ENCODE measurements at places on chromosomes 7 and 10.
A peak's percentile ranks its signal among the peaks of the same experiment; 100 is the strongest.

DNA sequence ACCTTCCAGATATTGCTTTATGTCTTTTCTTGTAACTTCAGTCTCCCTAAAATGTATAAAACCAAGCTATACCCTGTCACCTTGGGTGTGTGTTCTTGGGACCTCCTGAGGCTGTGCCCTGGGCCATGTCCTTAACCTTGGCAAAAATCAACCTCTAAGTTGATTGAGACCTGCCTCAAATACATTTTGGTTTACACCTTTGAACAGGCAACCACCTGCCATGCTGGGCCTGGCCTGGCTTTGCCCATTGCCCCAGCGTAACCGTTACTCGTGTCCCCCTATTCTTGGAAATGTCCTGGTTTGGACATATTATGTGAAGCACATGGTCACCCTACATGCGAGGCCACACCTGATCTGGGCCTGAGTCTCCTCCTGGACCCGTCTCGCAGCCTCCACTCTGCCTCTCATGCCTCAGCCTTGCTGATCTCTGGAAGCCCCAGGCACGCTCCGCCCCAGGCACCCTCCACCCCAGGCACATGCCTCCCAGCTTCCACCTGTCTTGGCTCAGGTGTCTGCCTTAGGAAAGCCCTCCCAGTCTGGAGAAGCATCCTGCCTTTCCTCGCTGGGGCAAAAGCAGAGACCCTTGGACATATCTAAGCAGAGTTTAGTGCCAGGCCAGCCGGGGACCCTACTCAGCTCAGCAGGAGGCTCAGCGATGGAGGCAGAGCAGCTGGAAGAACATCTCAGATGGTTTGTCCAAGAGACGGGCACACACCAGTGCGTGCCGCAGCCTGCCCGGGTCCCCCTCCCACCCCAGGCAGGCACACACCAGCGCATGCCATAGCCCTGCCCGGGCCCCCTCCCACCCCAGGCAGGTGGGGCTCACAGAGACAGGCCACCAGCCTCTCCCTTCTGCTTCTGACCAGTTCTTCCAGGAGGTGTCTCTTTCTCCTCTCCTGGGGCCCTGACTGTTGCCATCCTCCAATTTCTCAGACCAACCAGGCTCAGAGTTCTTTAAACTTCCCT lies 4.0 kb upstream of the VIPR2 start:
- no peak for DNase-seq

- DNase-seq: no peak
Observed at GRCh38 chr10:129157185-129157584, 309.9 kb upstream of the MGMT start.

GRCh38 chr7:124532166-124532565 lies 233.4 kb downstream of the GPR37 start:
- no peak for DNase-seq

DNA sequence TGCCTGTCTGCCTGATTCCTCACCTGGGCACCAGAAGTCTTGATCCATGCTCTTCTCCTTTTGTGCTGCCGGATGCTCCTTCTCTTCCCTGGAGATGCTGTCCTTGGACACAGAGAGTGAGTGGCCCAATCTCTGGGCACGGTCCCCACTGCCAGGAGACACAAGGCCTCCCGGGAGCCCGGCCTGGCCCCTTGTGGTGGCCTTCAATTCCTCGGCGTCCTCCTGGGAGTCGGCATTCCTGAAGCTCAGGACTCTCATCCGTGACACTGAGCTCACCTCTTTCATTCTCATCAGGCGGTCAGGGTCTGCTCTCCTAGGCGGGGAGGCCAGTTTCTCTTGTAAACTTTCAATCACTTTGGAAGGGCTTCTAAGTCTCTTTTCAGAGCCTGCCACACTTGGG lies 33.3 kb downstream of the JCAD start:
- no peak for DNase-seq

GRCh38 chr7:105015390-105015965 lies 1.5 kb downstream of the KMT2E start:
- DNase-seq: no peak

DNA sequence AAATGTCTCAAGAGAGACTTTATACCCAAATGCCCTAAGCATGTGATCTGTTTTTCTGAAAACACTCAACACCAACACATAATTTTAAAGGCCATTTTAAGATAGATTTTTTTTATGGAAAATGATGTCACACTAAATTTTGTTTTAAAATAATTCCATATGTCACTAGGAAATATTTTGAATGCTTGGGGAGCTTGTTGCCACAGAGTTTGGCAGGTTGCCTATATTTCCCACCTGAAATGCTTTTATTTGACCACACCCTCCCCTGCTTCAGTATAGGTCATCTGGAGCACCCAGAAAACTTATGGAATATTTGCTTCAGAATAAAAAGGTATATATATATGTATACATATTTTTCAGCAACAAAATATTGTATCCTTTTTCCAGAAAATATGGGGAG lies 180.0 kb upstream of the ANK3 start:
- DNase-seq: no peak

DNA sequence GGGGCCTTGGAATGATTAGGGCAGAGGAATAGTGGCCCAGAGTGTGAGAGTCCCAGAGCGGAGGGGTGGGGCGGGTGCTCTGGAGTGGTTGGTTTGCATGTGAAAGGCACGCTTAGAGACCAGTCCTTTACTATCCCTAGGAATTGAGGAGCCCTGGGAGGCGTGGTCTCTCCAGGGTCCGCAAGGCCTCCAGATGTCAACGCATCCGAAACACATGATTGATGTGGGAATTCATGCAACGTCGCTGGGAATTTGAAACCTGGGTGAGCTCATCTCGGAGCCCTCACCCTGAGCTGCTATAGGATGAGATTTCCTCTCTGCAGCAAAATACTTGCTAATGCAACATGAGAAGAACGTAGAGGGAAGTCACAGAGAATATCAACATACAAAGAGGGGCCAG lies 51.2 kb downstream of the NPTX2 start:
- no peak for DNase-seq

- DNase-seq: no peak
Observed at GRCh38 chr10:14425034-14425433, 94.3 kb upstream of the FRMD4A start.

DNA sequence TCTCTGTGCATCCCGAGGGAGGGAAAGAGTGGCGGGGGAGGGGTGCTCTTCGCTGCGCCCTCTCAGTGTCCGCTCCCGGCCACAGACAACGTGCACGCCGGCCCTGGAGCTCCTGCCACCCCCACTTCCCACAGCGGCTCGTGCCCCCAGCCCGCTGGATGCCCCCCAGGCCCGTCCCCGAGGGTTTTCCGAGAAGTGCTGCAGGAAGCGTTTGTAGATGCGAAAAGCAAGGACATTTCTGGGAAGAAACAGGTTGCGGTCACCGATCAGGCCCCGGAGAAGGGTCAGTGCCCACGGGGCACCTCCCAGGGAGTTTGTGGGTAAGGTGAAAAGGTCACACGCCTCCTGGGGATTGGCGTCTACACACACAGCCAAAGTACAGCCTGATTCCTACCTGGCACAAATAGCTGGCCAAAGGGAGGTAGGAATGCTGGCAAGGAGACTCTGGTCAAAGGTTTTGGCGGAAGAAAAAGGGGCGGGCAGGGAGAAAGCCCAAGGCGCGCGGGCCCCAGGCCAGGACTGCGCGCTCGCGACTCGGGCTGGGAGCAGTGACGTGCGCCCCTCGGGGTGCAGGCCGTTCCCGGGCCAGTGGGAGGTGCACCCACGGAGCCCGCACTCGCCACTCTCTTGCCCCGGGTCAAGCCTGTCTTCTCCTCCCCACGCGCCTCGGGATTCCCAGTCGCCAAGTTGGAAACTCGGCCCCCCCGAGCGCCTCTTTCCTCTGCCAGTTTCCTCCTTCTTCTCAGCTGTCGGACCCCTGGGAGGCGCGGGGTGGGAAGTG lies 1.5 kb upstream of the NRP1 start:
- peak; percentile 80 for DNase-seq

GRCh38 chr10:100315615-100316014 lies 14.4 kb downstream of the PKD2L1 start:
- DNase-seq: no peak
